ENCODE measurements at places on chromosomes 5 and 9.

DNA sequence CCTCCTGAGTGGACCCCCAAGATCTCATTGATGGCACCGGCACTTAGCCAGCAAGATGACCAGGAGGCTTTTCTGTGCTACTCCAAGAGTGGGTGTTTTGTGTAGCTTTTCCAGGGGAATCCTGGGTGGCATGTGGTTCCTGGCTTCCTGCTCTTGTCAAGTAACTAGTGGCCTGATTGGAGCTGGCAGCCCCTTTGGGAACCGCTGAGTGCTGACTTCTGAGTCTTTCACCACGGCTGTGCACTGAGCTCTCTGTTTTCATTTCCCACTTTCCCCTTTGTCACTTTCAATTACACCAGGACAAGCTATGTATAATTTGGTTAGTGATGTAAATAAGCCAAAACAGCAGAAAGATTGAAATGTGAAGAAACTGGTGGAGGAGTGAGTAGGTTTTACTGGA, 255.4 kb downstream of the GOLPH3 start:
- peak; percentile 90 for DNase-seq

DNA sequence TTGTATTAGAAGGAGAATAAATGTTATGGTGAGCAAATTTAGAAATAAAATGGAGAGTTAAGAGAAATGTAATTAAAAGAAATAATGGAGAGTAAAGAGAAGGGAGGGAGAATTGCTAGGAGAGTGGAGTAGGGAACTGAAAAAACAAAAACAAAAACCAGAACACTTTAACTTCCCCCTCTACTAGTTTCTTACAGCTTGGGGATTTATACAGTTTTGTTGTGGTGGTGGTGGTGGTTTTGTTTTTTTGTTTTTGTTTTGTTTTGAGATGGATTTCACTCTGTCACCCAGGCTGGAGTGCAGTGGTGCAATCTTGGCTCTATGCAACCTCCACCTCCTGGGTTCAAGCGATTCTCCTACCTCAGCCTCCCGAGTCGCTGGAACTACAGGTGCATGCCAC, 322.4 kb downstream of the TMEM167A start:
- DNase-seq: no peak

GRCh38 chr5:131994533-131995226, 16.8 kb downstream of the ACSL6 start:
- no peak for DNase-seq

- no peak for DNase-seq
Observed at GRCh38 chr9:112002131-112002846, 105.7 kb downstream of the UGCG start.

- DNase-seq: no peak
Observed at GRCh38 chr9:35431467-35431866, 58.4 kb upstream of the RUSC2 start.

GRCh38 chr5:52743012-52743411, 44.7 kb upstream of the ITGA1 start:
- no peak for DNase-seq

DNA sequence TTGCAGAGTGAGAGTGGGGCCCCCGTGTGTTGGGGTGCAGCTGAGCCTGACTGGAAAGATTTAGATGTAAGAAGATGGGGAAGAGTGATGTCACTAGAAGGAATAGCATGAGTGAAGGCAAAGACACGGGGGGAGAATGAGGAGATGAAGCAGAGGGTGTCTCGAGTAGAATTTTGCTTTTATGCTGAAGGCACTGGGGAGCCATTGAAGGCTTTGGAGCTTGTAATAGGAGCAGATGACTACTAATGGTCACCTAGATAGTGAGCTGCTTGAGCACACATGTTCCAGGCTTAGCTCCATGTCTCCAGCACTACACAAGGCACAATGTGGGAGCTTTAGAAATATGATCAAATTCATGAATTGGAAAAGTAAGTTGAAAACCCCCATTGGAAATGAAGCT, 32.1 kb downstream of the COL15A1 start:
- no peak for DNase-seq

DNA sequence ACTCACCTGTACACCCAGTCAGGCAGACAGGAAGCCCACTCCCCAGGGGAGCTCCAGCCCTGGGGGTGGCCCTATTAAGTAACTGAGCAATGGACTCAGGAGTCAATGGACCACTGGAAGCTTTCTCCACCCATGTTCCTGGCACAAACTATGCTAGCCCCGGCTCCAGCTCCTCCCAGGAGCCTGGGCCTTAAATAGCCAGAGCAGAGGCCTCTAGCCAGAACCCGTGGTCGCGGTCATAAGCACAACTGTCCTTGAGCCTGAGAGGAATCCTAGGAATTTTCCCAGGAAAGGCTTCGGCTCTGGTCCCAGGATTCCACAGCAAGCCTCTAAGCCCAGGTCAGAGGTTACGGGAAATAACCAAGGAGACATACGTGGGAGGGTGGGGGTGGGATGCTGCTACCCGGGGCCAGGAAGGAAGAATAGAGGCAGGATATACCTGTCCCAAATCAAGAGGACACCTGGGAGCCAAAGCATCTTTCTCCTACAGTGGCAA, 5.5 kb downstream of the SEPTIN8 start:
- peak; percentile 49 for DNase-seq

DNA sequence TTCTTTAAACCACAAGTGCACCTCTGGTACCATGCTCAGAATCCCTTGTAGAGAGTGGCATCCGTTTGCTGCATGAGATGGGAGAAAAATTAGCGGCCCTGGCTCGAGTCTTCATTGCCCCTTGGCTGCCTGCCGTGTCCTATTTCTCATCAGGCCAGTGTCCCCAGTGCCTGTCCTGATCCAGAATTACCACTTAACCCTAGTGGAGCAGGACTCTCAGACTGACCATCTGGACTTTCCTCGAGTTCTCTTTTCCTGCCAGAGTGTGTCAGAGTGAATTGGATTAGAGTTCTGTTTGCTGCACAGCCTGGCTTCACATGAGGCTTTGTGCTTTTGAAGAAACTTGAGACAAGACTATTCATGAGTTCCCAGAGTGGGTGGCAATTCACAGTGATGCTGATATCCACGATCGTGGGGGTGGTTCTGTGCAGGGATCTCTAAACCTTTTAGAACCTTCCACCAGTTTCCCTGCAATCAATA, 92.6 kb downstream of the C9orf152 start:
- DNase-seq: no peak

GRCh38 chr5:135024956-135025729, 8.9 kb downstream of the PITX1 start:
- no peak for DNase-seq

DNA sequence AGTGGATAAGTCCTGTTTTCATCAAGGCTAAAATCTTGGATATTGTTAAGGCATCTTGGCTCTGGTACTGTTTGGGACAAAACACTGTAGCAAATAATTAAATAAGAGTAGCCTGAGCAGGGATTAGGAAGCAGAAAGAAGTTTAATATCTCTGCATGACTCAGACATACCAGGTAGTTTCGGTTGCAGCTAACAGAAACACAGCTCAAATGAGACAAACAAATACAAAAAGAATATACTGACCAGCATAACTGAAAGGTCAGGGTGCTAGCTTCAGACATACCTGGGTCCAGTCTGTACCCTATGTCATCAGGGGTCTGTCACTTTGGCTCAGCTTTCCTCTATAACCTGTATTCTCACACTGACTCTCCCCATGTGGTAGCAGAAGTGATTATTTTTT, 156.4 kb upstream of the MAP3K1 start:
- DNase-seq: no peak

- DNase-seq: no peak
Observed at GRCh38 chr9:115275753-115276152, 157.8 kb upstream of the TNC start.

DNA sequence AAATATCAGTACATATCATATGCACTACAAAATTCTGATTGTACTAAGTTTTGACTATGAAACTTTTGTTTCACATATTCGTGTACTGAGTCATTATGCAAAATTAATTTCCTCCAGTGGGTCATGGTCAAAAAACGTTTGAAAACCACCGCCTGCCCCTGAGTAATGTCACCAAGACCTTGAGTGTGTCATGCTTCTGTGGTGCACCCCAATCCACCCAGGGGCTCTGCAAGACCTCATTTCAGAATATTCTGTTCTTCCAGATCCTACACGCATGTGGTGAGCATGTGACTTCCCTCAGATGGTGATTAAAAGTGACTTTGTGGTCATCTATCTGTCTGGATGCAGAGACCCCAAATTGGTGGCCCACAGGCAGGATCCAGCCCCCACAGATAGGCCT, 31.0 kb downstream of the ABLIM3 start:
- DNase-seq: no peak

DNA sequence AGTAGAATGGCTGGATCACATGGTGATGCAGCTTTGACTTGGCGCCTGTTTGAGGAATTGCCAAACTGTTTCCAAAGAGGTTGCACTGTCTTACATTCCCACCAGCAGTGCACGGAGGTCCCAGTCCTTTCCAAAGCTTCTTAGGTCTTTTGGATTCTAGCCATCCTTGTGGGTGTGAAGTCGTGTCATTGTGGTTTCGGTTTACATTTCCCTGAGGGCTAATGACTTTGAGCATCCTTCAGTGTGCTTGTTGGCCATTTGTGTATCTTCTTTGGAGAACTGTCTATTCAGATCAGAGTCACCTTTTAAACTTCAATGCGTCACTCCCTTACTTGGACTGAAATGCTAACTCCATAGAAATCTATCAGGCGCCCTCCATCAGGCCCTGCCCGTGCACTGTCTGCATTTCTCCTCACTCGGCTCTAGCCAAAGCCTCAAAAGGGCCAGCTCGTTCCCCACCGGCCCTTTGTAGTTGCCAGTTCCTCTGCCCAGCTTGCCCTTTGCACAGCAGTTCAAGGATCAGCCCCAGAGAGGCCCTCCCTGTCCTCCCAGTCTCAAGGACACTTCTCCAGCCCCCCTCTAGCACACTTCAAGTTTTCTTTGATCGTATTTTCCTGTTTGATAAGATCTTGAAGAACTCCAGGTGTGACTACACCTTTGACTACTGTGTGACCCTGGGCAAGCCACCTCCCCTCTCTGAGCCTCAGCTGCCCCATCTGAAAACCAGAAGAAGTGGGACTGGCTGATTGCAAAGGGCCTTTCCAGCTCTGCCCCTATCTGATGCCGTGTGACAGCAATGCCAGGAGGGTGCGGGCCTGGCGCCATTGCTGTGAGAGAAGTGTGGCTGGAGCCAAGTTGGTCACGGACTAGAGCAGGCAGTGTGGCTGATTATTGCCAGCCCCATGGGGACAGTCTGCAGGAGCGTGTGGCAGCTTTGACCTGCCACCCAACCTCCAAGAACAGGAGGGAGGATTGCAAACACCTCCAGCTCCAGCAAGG, 5.6 kb downstream of the HRH2 start:
- no peak for DNase-seq

DNA sequence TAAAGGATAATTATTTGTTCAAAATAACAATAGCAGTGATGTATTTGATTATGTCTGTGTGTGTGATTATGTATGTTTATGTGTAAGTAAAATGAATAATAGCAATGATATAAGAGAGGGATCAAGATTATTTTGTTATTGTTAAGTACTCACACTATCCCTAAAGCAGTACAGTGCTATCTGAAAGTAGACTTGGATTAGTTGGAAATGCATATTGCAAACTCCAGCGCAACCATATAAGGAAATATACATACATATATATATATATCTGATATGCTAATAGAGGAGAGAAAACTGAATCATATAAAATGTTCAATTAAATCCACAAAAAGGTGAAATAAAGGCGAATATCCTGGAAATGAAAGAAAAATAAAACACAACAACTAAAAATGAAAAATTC, 268.4 kb downstream of the HINT1 start:
- DNase-seq: no peak

DNA sequence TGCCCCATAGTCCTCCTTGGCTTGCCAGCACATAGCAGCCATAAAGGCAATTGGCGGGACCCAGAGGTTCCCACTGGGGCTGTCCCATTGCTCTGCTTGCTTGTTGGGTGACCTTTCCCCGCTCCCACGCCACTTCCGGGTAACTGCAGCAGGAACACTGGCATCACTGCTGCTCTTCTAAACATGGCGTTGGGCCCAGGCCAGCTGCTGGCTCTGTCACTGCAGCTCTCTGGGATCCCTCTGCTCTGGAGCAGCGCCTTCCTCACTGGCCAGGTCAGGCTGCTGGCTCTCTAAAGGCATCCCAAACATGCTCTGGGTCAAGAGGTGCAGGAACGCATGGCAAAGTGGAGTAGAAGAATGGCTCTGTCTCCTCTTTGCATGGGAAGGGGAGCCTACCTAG, 92.9 kb downstream of the DRD1 start:
- DNase-seq: no peak

DNA sequence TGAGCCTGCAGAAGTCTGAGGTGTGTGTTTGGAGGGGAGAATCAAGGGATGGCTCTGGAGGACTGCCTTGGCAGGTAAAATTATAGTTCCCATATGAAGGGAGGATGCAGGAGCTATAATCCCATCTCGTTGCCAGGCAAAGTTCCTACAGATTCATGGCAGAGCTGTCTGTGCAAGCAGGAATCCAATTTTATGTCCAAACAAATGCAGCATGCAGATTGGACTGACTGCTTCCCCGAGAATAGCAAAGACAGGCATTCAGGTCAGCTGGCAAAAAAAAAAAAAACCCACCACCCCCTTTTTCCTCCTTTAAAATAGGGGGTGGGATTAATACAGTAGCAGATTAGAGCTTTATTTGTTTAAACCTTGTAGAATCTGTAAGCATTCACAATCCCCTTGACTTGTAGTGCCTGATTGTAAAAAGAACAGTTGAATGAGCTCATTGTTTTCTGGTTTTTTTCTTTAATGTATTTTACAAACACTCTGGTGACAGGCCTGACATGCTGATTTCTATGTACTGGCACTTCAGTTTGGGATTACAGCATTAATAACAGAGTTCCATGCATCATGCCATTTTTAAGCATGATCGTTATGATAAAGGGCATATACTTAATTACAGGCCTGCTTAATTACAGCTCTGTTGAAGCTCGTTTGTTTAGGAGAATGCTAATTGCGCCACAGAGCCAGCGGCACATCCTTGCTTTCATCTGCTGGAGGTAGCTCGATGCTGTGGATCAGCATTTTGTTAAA, 141.4 kb upstream of the LMX1B start:
- DNase-seq: no peak

DNA sequence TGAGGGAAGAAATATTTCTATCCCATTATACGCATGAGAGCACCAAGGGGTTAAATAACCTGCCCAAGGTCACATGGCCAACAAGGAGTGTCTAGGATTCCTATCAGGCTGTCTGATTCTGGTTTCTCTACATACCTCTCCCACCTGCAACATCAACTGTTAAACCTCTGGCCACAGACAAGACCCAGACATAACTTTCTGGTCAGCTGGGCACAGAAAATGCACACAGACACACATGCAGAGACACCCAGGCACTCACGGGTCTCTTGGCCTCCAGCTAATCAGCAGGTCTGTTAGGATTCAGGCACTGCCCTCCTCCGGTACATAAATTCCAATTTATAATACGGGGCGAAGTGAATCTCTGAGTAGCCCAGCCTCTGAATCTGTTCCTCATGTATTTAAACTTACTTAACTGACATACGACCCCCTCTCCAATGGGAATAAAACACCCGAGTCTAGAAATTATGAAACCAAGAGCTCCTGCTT, 1.5 kb downstream of the SEPTIN8 start:
- peak; percentile 39 for DNase-seq
